ENCODE measurements at places on chromosomes 6 and 20. TPM values are rescaled to one million over a fixed set of nuclear protein-coding genes. Genes with fewer than 3 reads are reported as not detected.

POU3F2 gene
- total RNA-seq = 93.4 TPM

SNAI1 gene
- total RNA-seq = 1.0 TPM

CHRNA4 gene
- 11.2 TPM for total RNA-seq

GMEB2 gene
- total RNA-seq = 5.2 TPM

PACRG gene
- 9.8 TPM for total RNA-seq

DNA sequence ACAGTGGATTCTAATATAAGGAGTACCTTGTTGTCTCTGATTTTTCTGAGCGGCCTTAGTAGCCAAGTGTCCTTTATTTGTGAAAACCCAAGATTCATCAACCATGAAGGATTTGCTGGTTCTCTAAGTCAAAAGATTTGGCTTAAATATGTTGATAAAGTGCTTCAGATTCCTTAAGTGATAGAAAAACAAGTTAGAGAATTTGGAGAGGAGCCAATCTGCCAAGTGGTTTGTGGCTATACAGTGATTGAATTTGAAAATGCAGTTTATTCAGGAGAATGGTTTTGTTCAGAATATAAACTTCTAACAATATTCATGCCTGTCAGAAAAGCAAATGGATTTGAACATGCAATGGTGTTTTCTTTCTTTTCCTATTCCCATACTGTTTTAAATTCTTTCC, 54.8 kb downstream of the CAP2 start:
- no peak for ATAC-seq

GRCh38 chr6:166778046-166778445, 151.0 kb upstream of the RPS6KA2 start:
- no peak for ATAC-seq

- ATAC-seq = peak; percentile 94
Measured at GRCh38 chr6:144659202-144660182, 374.4 kb downstream of the UTRN start.

DNA sequence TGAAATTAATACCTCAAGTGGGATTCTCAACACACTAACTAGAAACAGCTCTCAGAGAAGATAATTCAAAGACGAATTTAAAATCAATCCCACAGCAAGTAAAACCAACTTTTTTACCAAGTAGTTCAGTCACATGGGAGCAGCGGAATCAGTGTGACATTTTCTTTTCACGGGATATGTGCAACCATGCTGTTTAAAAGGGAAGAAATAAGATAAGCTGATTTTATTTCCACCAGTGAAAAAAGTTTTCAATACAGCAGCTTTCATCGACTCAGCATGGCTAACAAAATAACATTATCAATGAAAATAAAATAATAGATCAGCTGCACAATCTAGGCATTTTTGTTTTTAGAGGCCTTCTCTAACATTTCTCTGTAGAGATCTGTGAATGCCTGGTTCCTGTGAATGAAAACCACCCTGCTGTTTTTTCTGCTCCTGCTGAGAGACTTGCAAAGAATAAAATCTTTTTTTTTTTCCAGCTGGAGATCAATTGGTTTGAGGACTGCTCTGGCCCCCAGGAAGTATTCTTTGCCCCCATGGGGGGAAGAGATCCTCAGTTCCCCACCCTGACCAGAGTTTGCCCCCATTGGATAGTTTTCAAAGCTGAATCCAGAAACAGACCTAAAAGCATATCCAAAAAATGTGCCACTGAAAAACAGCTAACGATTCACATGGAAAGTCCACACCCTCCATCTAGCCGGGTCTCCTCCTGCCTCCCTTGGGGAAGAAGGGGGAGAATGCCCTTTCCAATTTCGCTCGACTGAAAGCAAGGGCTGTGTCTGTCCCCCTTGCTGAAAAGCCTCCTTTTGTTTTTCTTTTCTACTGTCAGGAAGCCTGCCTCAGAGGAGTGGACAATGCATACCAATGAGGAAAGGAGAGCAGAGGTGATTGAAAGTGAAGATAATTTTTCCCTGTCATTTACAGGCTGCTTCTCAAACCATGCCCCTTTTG, 317.6 kb downstream of the PRKN start:
- peak; percentile 80 for ATAC-seq

- no peak for ATAC-seq
Measured at GRCh38 chr6:52260634-52261033, 16.3 kb upstream of the IL17F start.

DNA sequence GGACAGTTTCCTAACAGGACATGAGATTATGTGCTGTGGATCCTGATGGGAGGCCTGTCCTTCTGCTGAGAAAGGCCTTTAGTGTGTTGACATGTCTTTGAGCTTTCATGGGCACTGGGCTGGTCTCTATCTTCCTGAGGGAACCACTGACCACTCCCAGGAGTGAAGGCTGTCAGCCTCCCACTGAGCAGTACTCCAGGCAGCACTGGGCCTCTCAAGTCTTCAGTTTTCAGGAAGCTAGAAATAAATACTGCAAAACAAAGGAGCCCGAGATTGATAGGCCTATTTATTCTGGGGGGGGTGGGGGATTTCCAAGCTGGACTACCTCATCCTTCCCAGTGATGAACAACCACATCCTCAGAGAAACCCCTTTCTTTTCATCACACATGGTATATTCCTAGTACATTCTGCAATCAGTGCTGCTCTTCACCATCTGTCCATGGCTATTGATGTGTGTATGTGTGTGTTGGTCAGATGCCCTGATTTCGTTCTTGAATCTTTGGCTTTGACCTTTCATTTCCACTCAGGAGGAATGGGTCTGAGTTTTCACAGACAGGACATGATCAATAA, 180.9 kb upstream of the SPTLC3 start:
- peak; percentile 93 for ATAC-seq
